ENCODE measurements at places on chromosomes 3 and 15.

GRCh38 chr3:47542471-47543173 is 29.1 kb upstream of the ELP6 start:
- no peak for DNase-seq

GRCh38 chr15:42595626-42596240 is 20.3 kb downstream of the STARD9 start:
- no peak for DNase-seq

- DNase-seq, result no peak
Measured at GRCh38 chr15:52789601-52790168, 451 bp downstream of the ONECUT1 start.

DNA sequence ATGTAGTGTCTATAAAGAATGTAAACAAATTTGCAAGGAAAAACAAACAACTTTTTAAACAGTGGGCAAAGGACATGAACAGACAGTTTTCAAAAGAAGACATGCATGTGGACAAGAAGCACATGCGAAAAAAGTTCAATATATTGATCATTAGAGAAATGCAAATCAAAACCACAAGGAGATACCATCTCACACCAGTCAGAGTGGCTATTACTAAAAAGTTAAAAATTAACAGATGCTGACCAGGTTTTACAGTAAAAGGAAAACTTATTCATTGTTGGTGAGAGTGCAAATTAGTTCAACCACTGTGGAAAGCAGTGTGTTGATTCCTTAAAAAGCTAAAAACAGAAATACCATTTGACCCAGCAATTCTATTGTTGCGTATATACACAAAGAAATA is 47.1 kb upstream of the LSAMP start:
- no peak for DNase-seq
